ENCODE measurements at places on chromosomes 4 and X.

GRCh38 chr4:165656399-165656798 lies 216.6 kb upstream of the TLL1 start:
- DNase-seq, result no peak

DNA sequence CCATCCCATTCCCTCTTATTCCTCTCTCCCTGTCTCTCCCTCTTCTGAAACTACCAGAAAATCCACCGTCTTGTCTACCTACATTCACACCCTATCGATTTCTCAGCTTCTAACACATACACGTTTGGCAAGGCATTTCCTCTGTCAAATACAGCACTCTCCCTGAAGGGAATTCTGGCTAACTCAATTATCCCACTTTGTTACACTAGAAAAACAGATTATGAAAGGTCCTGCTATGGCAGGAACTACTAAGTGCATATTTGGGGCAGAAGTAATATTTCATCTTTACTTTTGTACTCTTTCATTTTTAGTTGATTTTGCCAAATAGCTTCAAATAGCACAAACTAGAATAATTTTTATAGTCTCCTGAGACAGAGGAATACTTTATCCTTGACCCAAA lies 46.6 kb upstream of the KLHL8 start:
- no peak for DNase-seq

DNA sequence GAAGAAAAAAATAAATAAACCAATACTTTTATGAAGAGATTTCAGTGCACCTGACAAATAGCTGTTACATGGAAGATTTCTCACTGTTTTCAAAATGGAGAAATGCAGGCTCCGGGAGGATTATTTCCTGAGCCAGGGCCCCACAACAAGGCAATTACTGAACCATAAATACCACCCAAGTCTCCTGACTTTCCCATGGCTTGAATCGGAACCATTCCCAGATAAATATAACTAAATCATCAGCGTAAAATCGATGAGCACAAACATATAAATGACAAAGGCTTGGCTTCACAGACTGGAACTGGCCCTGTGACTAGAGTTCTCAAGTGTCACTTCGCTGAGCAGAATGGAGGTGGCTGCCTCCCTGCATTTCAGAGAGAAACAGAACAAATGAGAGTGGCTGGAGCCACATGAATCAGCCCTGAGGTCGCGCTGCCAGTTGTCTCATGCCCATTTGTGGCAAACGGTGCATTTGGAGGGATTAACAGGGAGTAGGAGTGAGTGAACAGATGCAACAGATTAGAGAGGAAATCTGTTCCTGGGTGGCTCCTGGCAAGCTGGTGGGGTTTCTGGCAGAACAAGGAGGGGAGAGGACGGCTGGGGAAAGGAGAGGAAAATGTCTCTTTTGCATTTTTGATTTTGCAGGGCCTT lies 57.3 kb upstream of the STIM2 start:
- no peak for DNase-seq

- DNase-seq, result no peak
These were observed 130.1 kb downstream of the KLHL34 start for GRCh38 chrX:21528076-21528475.

- DNase-seq, result no peak
These were observed 12.2 kb upstream of the ODAM start for GRCh38 chr4:70183168-70183939.

- no peak for DNase-seq
These were observed 104.3 kb downstream of the RTL9 start for GRCh38 chrX:110462957-110463356.

Data from iPS DF 19.7 (cell line).